ENCODE measurements at places on chromosomes 16 and 17. TPM values are rescaled to one million over a fixed set of nuclear protein-coding genes. Genes with fewer than 3 reads are reported as not detected.

HIC1 gene
- 29.0 TPM for total RNA-seq

CDH16 gene
- total RNA-seq: not detected

PRDM7 gene
- total RNA-seq: not detected

RAB11FIP4 gene
- 35.5 TPM for total RNA-seq

WFDC1 gene
- not detected for total RNA-seq

TMEM235 gene
- total RNA-seq: not detected
